ENCODE measurements at places on chromosomes 1 and 21.

DNA sequence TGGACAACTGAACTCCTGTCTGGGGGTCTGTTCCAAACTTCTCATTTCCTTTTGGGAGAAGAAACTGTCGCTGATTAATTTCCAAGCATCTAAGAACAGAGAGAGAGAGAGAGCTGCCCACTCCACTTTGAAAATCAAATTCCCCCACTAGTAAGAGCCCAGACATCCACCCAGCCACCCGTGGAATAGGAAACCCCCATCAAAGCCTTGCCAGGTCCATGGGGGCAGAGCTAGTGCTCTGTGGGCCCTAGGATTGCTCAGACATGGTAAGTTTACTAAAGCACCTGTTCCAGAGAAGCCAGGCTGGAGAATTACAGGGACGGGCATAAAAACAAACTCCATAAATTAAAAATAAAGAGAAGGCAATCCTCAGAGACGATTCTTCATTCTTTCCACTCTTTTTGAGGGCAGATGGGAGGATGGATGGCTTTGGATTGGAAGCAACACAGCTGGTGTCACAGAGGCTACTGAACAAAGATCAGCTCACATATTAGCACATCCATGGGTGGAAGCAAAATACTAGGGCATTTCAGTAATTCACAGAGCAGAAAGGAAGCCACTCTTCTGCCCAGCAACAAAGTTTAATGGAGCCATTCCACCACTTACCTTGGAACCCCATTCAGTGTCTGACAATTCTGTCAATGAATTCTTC, 103.9 kb downstream of the COLGALT2 start:
- no peak for DNase-seq

- no peak for DNase-seq
These were observed 151.7 kb downstream of the FASLG start for GRCh38 chr1:172810480-172811175.

GRCh38 chr1:3736131-3736561, 16.1 kb upstream of the CCDC27 start:
- DNase-seq: no peak

GRCh38 chr21:40688106-40688864, 158.7 kb downstream of the DSCAM start:
- DNase-seq: no peak

GRCh38 chr21:45818276-45818903, 163.2 kb upstream of the COL6A1 start:
- DNase-seq: no peak

GRCh38 chr1:47262787-47263413, 30.9 kb upstream of the TAL1 start:
- peak; percentile 25 for DNase-seq

- DNase-seq: no peak
These were observed 43.1 kb upstream of the EPS8L3 start for GRCh38 chr1:109806733-109807400.

- DNase-seq: no peak
These were observed 62.8 kb upstream of the ZBTB40 start for GRCh38 chr1:22388671-22389450.

DNA sequence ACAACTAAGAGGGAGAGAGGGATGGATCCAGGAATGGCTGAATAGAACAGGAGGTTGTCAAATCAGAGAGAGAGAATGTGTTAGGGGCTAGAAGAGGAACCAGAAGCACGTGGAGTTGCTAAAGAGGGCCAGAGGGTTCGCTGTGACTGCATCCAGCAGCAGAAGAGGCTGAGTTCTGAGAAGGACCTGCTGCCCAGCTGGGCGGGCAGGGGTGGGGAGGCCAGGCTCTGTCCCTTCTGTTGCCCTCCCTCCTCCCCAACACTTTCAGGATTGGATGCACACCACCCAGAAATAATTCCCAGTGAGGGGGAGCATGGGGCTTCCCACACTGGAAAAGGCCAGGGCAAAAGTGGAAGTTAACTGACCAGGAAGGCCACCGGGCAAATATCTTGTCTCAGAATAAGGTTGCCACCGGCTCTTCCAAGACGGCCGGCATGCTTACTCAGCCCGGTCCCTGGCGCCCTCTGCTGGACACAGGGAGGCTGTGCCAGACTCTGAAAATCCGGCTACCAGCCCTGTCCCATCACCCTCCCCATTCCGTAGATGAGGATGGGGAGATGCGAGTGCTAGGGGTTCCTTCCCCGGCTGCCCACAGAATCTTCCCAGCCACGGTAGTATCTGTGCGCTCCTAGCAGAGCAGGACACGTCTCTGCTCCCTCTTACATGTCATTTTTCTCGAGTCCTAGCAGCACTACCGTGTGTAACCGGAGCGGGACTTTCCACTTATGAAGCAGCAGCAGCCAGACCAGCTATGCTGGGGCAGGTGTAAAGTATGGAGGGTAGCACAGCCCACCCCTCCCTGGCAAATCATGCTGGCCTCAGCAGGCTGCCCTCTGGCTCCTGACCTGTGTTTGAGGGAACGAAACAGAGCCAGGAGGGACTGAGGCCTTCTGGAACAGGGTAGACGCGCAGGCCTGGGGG, 46.8 kb upstream of the A3GALT2 start:
- peak; percentile 64 for DNase-seq

GRCh38 chr1:9542430-9542829, 3.2 kb downstream of the SLC25A33 start:
- DNase-seq: no peak

DNA sequence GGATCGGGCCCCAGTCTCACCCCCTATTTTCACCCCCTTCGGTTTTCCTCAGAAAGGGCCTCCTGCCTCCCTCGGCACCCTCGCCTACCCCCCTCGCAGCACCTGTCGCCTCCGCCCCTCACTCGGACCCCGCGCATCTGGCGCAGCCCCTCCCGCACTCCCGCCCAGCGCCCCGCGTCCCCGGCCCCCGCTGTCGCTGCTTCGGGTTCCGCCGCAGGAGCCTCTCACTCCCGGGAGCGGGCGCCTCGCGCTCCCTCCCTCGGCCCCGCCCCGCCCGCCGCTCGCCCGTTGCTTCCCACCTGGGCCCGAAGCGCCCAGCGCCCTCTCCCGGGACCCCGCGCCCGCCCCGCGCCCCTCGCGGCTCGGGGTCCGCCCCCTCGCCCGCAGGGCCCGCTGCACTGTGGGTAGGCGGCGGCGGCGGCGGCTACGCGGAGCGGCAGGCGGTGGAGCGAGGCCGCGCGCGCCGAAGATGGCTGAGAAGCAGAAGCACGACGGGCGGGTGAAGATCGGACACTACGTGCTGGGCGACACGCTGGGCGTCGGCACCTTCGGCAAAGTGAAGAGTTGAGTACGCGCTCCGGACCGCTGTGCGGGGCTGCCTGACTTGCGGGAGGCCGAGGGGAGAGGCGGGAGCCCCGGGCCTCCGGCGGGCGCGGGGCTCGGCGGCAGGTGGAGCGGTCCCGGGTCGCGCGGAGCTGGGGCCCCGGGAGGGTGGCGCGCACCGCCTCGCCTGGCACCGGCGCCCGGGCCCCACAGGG, at the start of gene PRKAA2:
TSS of gene PRKAA2 (plus strand) at position 396 of the 758 bp plus-strand sequence. CDS start at position 470, 74 bp downstream.
- no peak for DNase-seq

- no peak for DNase-seq
These were observed 415.9 kb downstream of the PTPRC start for GRCh38 chr1:199054694-199055093.

GRCh38 chr1:199701726-199702125, 325.8 kb upstream of the NR5A2 start:
- no peak for DNase-seq

DNA sequence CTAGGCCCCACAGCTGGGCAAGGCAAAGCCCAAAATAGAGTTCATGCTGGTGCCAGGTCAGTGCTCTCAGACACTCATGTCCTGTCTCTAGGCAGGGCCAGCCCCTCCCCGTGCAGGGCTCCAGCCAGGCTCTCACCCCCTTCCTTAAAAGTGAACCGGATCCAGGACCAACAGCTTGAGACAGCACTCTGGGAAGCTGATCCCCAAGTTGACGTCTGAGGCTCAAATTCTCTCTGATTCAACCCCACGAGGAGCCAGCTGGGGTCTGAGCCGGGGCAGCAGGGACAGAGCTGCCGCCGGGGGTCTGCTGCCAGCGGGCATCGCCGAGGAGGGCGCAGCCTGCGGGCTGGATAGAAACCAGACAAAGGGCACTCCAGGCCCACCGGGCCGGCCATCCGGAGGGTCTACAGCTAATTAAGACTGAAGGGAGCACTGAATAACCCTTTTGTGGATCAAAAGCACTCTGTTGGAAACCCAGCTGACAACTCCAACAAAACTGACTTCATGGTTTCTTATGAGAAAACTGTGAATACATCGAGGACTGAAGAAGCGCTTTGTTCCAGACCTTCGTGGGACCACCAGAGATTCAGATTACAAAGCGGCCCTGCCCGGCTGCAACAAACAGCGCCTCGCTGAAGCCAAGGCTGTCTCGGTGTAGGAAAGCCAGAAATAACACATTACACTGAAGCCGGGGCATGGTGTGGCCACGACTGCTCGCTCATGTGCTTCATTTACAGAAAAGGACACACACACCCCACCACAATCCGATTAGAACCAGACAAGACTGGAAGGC, 95.8 kb downstream of the PSMG1 start:
- no peak for DNase-seq

- no peak for DNase-seq
These were observed 21.9 kb downstream of the RAB3B start for GRCh38 chr1:51968632-51969031.

DNA sequence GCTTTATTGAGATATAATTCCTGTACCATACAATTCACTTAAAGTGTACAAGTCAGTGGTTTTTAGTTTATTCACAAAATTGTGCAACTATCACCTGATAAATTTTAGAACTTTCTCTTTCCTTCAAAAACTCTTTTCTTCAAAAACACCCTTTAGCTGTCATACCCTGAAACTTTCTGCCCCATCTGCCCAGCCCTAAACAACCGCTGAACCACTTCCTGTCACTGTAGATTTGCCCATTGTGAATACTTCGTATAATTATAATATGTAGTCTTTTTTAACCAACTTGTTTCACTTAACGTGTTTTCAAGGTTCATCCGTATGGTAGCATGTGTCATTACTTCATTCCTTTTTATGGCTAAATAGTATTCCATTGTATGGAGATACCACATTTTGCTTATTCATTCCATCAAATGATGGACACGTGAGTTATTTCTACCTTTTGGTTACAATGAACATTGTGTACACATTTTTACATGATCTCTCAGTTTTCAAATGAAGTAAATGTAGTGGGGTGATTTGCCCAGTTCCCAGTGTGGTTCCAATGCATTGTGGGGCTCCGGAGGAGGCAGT, 37.9 kb downstream of the WNT4 start:
- no peak for DNase-seq

GRCh38 chr21:32565856-32566465, 19.4 kb downstream of the TCP10L start:
- no peak for DNase-seq

- no peak for DNase-seq
These were observed 5.6 kb downstream of the C1orf35 start for GRCh38 chr1:228097333-228098081.

DNA sequence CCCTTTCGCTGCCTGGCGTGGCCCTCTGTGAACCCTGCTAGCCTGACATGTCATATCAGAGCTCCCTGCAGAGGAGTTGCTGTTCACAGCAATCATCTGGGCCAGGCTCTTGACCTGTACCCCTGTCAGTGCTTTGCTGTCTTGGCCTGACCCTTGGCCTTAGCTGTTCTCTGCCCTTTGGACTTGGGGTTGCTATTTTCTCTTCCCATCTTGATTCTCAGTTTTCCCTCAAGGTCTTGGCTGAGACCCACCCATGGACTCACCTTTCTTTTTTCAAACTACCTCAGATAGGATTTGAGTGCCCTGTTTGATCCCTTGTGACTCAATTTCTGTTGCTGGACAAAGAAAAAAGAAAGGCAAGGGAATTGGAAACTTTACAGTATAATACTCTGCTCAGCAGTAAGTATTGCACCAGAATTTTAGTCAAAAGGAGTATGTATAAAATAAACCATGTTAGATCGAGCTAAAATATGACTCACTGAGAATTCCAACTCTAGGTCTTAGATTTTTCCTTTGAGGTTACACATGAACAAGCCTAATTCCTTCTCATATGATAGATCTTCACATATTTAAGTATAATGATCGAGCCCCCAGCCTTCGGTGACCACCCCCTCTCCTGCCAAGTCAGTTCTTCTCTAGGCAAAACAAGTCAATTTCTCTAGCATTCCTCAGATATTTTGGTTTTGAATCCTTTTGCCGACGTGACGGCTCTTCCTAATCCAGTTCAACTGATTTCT, 110.5 kb downstream of the NGF start:
- no peak for DNase-seq

GRCh38 chr1:39426346-39426745, 65.1 kb upstream of the BMP8A start:
- DNase-seq: no peak

- DNase-seq: no peak
These were observed 50.2 kb upstream of the ROR1 start for GRCh38 chr1:63723602-63724001.

DNA sequence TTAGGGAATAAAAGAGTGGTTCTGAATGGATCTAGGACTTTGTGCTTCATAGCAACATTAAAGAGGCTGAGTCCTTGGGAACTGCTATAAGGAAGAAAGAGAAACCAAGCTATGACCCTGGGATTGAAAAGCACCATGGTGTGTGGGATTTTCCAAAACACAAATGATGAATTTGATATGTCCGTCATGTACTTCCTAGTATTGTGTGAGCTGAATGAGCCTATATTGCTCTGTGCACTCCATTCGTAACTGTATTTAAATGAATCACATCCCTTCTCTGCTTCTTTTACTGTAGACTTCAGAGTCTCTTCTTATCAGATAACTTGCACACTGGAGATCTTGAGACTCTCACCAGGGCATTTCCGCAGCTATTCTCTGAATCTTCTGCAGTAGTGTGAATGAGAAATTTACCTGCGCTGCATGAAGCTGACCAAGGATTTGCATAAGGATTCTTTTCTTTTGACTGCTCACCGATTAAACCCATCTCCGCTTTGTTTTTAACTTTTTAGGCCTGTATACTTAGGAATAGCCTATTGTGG, 23.1 kb upstream of the OR10J4 start:
- no peak for DNase-seq

- no peak for DNase-seq
These were observed 23.3 kb downstream of the CYP2J2 start for GRCh38 chr1:59903141-59903754.

- no peak for DNase-seq
These were observed 2.5 kb upstream of the STUM start for GRCh38 chr1:226545836-226546596.

- no peak for DNase-seq
These were observed 31.6 kb downstream of the SMYD2 start for GRCh38 chr1:214312530-214313051.

DNA sequence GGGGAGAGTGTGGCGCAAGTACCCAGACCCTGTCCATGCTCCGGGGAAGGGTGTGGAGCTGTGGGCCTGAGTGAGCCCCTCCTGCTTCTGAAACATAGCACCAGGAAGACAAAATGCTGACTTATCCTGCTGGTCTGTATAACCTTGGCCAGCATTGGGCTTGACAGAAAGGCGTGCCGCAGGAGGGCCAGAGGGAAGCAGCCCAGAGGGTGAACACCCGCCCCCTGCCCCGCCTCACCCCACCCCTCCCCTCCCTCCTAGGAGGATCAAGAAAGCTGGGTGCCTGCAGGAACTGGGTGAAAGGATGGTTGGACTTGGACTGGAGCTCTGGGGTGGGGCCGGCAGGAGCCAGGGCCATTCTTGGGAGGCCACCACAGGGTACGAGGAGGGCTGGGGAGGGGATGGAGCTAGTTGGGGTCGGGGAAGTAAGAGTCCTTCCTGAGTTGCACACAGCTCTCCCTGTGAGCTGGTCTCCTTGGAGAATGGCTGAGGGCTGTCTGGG, 27.1 kb downstream of the PTPRF start:
- DNase-seq: no peak

- DNase-seq: no peak
These were observed 60.4 kb downstream of the UBE2U start for GRCh38 chr1:64263856-64264255.

Measured in iPS DF 6.9 (cell line).